NCI-H82 (cell line): ENCODE measurements at places on chromosomes 3 and 15.
A peak's percentile ranks its signal among the peaks of the same experiment; 100 is the strongest.

- DNase-seq = peak; percentile 30
Observed at GRCh38 chr3:122092460-122093165, 37.5 kb downstream of the CD86 start.

DNA sequence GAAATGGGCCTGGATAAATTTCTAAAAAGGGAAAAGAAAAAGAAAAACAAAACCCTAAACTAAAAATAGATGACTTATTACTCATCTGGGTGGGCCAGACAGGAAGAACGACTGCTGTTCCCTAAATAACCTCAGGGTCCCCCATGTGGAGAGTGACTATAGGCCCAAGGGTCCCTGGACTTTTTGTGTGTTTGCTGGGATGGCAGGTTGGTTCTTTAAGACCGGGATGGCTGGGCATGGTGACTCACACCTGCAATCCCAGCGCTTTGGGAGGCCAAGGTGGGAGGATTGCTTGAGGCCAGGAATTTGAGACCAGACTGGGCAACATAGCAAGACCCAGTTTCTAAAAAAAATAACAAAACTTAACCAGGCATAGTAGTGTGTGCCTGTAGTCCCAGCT, 43.8 kb upstream of the TRA2B start:
- DNase-seq = no peak

DNA sequence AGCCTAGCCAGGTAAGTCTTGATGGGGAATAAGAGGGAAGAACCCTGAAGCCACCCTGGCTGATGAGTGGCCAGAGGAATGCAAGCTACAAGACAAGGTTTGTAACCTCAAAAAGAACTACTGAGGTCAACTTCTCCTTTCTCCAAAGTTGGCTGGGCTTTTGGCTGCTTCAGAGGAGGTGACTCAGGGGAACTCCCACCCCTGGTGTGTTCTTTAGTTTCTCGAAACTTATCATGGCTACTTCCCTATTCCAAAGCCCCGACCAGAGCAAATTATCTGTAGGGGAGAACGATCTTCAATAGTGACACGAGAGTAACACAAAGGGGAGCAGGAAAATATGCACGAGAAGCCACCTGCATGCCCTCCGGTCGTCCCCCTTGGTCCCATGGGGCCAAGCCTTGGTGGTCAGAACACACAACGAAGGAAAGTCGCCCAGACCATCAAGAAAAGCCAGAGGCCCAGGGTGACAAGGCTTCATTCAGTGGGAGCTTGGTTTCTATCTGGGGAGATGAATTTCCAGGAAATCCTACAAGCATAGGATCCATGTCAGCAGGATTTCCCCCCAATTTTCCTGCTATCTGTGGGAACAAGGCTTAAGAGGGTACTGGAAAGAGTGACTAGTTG, 6.5 kb upstream of the BCL2A1 start:
- no peak for DNase-seq

DNA sequence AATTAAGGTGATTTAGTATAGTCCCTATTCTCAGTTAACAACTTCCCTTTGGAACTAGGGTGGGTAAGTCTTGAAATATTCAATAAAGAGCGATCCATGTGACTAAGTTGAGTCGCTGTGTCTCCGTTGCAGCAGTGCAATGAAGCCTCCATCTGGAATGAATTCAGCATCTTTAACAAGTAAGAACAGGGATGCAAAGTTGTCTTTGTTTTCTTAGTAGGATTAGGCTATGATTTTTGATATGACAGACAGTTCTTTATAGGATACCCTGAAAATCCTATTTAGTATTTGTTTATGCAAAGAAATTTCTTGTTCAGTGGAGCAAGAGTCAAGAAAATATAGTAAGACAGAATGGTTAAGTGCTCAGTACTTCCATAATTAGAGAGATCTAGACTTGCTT, 52.7 kb downstream of the RBMS3 start:
- no peak for DNase-seq

GRCh38 chr3:25386686-25387255, 41.3 kb upstream of the RARB start:
- no peak for DNase-seq

DNA sequence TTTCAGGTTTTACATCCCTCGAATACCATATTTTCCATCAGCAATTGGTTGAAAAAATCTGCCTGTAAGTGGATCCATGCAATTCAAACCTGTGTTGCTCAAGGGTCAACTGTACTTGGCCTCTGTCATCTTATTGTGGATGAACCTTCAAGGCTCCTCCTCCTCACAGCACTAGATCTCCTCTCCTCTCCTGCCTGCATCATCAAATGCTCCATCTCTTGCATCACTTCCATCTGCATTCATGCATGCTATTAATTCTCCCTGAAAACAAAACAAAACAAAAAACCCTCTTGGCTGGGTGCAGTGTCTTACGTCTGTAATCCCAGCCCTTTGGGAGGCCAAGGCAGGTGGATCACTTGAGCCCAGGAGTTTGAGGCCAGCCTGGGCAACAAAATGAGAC, 10.1 kb downstream of the BCL2L10 start:
- no peak for DNase-seq

- DNase-seq = no peak
Observed at GRCh38 chr3:69108811-69109210, 13.6 kb downstream of the LMOD3 start.

DNA sequence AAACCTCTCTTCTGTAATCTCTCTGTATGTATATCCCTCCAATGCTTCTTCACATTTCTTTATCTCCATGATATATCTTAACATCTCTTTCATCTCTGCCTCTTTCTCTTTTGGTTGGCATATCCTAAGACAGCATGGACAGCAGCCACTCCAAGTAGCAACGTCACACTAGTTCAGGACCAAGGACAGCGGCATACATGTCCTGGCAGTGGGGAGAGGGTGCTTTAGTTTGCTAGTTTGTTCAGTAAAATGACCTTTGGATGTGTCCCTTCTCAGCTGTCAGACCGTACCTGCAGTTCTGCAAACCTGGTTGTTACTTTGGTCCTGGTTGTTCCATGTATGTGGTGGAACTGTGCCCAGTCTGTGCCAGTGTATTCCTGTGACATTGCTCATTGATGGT, 225.6 kb upstream of the ROPN1 start:
- DNase-seq = no peak

DNA sequence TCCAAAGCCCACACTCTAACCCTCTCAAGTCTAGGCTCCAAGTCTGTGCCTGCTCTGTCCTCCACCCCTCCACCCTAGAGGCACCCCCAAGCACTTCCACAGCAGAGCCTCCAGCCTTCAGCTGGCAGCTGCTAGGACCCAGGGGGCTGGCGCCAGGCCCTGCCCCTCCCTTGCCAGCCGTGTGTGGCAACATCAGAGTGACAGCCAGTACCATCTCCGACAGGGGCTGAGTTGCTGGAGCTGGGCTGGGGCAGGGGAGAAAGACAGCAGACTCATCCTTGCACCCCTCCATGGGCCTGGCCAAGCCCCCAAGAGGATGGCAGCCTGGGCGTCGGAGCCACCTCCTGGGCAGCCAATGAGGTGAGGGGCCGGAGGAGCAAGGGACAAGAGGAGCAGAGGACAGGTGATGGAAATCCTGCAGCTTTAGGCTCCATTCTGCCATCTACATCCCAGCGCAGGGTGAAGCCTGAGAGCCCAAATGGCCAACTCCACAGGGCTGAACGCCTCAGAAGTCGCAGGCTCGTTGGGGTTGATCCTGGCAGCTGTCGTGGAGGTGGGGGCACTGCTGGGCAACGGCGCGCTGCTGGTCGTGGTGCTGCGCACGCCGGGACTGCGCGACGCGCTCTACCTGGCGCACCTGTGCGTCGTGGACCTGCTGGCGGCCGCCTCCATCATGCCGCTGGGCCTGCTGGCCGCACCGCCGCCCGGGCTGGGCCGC, at the start of gene GPR62:
Gene GPR62 (plus strand): TSS at position 207 of the 718 bp plus-strand sequence. CDS start 272 bp downstream, at position 479.
- DNase-seq = peak; percentile 44

- DNase-seq = no peak
Observed at GRCh38 chr3:9909221-9910013, 6.8 kb downstream of the IL17RE start.

- peak; percentile 40 for DNase-seq
Observed at GRCh38 chr3:31981206-31982181, at the start of the genes OSBPL10 and ZNF860. OSBPL10 (minus strand) TSS chr3:31981262; CDS start chr3:31981179, 83 bp downstream. ZNF860 (plus strand) TSS chr3:31981750; CDS start chr3:31989080, 7,330 bp downstream.

- DNase-seq = peak; percentile 91
Observed at GRCh38 chr3:190811775-190812480, 50.6 kb downstream of the GMNC start.

DNA sequence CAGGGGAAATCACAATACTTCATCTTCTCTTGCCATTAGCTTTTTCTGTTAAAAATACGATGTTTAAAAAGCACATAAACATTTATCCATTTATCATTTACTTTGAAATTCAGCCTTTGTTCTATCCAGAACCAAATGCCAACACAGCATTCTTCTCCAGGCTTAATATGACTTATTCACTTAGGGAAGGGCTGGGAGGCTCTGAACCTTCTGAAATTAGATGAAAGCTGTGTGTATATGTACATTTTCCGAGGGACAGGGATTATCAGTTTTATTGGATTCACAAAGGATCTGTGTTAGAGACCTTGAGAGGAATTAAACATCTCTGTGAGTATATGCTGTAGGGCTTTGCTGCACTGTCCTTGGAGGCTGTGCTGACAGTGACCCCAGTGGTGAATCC, 210.6 kb upstream of the UBE3A start:
- peak; percentile 67 for DNase-seq

- DNase-seq = no peak
Observed at GRCh38 chr3:29077356-29077755, 203.5 kb upstream of the RBMS3 start.

GRCh38 chr3:128068156-128068620, 16.0 kb downstream of the SEC61A1 start:
- DNase-seq = peak; percentile 80

GRCh38 chr15:28992336-28992864, 106.6 kb downstream of the APBA2 start:
- no peak for DNase-seq

- peak; percentile 41 for DNase-seq
Observed at GRCh38 chr15:95894407-95894956, 436.0 kb upstream of the NR2F2 start.

DNA sequence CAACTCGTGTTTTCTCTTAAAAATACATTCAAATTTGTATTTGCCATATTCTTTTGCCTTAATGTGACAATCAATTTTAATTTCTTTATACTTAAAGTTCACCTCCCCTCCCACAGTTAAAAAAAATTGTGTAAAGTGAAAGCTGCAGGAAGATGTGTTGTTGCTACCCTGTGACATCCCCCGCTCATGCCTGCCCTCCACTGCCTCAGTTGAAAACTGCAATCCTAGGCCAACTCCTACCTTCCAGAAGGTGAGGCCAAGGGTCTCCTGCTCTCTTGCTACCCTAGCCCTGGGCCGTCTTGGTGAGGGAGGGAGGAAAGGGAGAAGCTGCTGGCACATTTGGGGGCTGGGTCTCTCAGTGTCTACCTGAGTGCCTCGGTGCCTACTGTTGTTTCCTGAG, 57.0 kb upstream of the CMTM7 start:
- DNase-seq = peak; percentile 2

DNA sequence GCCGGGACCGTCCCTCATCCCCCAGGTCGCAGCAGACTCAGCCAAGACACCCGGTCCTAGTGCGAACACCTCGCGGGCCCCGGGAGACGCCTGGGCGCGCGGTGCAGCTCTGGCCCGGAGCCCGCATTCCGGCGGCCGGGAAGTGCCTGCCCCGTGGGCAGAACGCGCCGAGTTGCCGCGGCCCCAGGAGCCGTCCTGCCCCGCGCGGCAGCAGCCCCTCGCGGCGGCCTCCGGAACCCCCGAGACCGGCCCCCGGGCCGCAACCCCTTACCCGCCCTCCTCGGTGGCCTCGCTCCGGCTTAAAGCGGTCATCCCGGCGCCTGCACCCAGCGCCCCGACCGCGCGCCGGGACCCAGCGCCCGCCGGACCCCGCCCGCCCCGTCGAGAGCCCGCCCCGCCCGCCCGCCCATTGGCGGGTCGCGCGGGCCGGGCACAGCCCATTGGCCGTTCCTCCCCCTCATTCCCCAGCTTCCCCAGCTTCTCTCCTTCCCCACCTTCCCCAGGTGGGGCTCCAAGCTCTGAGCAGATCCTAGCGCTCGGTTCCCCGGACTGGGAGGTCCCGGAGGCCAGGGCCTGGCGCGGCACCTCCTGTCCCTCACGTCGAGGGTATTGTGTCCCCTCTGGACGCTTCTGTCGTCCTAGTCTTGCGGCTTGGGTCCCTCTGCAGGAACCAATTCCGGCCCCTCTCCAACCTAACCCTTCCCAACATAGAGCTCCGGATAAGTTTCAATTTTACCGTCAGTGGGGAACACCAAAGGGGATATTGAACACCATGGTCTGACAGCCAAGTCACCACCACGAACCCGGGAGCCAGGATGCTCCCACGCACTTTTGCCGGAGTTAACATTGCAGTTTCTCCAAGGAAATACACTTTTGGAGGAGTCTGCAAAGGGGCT, at the start of gene GRAMD2A:
Gene GRAMD2A (minus strand): TSS at position 328 of the 896 bp plus-strand sequence.
- DNase-seq = peak; percentile 90

DNA sequence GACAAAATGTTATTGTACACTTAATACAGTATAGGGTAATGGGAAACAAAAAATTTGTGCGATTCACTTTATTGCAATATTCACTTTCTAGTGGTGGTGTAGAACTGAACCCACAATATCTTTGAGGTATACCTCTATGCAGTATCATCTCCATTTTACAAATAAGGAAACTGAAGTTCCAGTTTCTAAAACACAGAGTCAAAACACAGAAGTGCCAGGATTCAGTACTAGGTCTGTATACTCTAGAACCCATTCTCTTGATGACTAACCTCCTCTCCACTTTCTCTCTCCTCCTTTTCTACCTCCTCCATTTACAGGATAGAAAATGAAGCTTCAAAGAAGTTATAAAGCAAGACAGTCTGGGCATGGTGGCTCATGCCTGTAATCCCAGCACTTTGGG, 62.2 kb downstream of the MB21D2 start:
- DNase-seq = no peak

DNA sequence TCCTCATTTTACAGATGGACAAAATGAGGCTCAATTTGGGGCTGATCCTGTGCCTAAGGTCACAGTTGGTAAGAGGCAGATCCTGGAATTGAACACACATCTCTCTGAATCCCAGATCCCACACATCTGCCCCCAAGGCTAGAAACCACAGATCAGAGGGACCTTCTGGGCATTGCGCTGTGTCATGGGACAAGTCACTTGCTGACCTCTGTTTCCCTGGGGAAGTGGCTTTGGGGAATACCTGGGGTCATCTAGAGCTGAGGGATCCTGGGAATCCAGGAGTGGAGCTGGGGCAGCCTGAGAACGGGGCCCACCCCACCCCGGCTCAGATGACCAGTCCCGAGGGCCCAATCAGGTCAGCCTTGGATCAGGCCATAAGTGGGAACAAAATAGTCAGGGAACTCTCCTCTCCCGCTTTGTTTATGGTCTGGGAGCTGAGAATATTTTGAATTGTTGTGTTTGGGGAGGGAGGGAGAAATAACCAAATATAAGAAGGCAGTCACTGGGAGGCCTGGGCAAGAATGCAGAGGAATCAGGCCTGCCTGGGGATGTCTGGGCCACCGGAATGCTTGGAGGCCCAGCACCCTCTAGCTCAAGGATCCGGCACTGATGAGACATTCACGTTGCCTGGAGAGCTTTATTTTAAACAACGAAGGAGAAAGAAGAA, 8.8 kb upstream of the SLC6A6 start:
- no peak for DNase-seq

DNA sequence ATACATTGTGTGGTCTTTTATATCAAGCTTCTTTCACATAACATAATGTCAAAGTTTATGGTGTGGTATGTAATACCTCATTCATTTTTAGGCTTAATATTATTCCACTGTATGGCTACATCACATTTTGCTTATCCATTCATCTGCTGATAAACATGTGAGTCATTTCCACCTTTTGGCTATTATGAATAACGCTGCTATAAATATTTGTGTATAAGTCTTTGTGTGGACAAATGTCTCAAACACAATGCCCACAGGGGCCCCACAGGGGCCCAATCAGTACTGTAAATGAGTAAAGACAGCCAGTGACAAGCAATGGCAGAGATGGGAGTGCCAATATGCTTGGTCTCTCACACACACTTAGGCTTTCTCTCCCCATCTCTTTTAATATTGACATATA, 54.2 kb downstream of the PIK3R4 start:
- no peak for DNase-seq
